Urinary bladder (tissue), 4 donors: ENCODE measurements at places on chromosomes 13 and 19. TPM values are rescaled to one million over a fixed set of nuclear protein-coding genes. Genes with fewer than 3 reads are reported as not detected.

DNA sequence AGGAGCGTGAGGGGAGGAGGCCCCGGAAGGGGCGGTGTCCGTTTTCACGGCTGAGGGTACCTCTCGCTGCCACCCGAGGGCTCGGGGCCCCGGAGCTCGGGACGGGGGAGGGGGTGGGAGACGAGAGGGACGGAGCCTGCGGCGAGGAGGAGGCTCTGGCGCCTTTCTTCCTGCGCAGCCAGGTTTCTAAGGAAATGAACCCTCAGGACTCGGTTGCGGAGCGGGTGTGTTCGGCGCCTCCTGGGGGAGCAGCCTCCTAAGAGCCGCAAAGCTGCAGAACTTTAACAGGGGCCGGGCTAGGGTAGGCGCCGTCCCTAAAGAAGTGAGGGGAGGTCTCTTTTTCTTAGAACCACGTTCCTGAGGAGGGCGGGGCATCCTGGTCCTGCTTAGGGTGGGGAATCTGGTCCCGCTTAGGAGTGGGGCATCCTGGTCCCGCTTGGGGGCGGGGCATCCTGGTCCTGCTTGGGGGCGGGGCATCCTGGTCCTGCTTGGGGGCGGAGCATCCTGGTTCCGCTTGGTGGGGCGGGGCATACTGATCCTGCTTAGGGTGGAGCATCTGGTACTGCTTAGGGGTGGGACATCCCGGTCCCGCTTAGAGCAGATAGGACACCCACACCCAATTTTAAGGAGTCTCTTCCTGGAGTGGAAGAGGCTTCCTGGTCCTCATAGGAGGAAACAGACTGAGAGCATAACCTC lies 6.2 kb downstream of the SYT5 start:
- DNase-seq = no peak

DNA sequence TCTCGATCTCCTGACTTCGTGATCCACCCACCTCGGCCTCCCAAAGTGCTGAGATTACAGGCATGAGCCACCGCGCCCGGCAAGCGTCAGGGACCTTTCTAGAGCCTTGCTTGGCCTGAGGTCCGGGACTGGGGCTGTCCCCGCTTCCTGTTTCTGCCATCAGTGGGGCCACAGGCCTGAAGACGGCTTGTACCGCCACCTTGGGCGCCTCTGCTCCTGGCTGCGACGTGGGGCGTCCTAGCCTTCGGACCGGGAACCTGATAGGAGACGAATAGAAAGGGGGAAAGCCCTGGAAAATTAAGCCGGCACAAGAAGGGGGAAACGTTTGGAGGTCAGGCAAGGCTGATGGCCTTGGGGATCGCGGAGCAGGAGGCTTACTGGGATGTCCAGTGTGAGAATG lies 35.1 kb downstream of the RNF6 start:
- DNase-seq = no peak

DNA sequence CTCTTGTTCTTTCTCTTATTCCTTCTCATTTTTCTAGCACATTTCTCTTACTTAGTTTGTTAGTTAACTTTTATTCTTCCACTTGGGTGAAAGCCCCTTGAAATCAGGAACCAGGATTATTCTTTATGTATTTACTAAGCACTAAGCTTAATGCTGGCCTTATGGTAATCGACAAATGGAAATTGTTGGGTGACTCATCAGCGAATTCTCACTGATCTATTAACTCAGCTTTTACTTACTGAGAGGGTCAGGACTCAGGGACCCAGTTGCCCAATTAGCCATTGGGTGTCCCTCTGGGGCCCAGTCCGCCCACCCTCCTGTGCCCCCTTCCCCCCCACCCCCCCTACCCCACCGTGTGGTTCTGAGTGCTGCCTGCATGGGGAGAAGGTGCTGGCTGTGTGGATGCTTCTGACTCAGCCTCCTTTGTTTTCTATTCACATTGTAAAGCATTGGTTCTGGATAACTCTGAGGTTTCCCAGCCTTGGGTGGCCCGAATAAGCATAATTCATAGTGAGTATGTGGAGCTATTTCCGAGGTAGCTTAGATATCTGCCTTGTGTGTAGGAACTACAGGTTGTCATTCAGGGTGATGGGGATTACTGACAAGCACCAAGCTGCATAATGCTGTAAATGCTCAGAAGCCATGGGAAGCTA lies 240.9 kb downstream of the FGF9 start:
- no peak for DNase-seq

- no peak for DNase-seq
Measured at GRCh38 chr19:41960973-41961372, 1.9 kb upstream of the RABAC1 start.

CLDND2 gene
- total RNA-seq = not detected

CRYL1 gene
- 18.8 TPM for total RNA-seq

GRCh38 chr19:9917321-9917720 lies 19.0 kb downstream of the OLFM2 start:
- no peak for DNase-seq

DNA sequence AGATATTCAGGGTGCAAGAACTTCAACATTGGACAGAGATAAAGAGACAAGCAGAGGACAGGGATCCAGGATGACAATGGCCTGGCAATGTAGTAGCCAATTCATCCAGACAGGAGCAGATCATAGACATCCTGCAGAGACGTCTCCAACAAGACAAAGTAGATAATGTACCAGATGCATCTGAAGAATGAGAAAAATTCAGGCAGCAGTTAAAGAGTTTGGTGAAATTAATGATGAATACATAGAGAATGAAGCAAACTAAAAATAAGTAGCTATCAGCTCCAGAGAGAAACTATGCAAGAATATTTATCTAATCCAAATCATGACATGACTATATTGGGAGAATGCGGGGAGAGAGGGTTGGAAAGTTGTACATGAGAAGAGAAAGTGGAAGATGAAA lies 278.4 kb upstream of the DACH1 start:
- no peak for DNase-seq
